ENCODE measurements at places on chromosomes 7 and 10. TPM values are rescaled to one million over a fixed set of nuclear protein-coding genes. Genes with fewer than 3 reads are reported as not detected.

GPER1 gene
- total RNA-seq, result 29.8 TPM

FOXI2 gene
- total RNA-seq, result not detected

PANK1 gene
- 48.9 TPM for total RNA-seq

MRPS16 gene
- total RNA-seq, result 53.6 TPM

SFTPA1 gene
- 4.6 TPM for total RNA-seq

All from left lobe of liver (tissue), 2 donors.